Stimulated activated CD4-positive, alpha-beta T cell treated with anti-CD3 and anti-CD28 coated beads, Interleukin-4, amount 100 ng/mL, for 48 hours (primary cell): ENCODE measurements at places on chromosomes 1 and 21.

DNA sequence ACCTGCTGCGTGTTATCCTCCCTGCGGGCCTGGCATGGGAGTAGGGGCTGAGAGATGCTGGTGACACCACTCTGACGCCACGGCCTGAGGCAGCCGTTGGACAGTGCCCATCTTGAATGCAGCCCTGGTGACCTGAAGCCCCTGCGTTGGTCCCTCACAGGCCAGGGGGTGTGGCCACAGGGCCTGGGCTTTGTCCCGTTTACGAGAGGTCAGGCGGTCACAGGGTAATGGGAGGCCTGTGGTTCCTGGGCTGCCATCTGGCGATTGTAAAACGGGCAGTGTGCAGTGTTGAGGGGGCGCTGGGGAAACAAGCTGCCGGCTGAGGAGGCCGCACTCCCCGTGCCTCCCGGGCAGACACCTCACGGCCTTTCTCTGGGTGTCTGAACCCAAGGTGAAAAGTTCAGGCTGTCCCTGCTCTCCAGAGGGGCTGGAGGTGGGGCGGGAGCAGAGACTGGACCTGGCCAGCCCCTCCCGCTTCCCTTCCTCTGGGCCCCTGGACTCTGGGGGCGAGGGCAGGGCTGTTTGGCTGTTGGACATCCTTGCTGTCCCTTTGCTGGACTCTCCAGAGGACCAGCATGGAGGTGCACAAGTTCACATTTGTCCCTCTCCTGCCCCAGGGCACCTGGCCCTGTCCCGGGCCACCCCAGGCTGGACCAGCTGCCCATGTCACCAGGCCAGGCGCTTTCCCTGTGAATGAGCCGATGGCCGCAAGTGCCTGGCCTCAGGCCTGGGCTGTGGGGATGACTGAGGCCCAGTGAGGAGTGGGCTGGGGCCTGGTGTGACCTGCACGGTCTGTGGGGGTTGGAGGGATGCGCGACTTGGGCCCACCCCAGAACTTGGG, 42.4 kb downstream of the SKI start:
- no peak for DNase-seq

GRCh38 chr1:153849487-153850185, 73.1 kb downstream of the GATAD2B start:
- no peak for DNase-seq

GRCh38 chr1:160161965-160162705, 10.7 kb downstream of the ATP1A4 start:
- no peak for DNase-seq

- no peak for DNase-seq
Measured at GRCh38 chr1:78840453-78841271, 165.9 kb downstream of the ADGRL4 start.

DNA sequence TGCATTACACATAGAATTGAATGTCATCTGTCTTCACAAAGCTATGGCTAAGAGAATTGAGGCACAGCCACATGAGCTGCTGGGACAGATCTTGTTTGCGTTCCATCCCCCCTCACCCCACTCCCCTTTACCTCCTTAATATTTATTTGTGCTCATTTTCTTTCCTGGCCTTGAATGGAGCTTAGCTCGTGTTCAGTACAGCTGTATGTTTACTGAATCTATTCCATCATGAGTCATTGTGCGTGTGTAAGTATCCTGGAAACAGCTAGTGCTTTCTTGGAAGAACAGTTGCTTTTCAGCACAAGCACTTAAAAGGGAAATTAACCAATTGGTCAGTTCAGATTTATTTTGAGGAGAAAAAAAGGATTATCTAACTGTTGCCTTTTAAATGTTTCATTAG, 14.7 kb downstream of the PROX1 start:
- DNase-seq, result no peak

DNA sequence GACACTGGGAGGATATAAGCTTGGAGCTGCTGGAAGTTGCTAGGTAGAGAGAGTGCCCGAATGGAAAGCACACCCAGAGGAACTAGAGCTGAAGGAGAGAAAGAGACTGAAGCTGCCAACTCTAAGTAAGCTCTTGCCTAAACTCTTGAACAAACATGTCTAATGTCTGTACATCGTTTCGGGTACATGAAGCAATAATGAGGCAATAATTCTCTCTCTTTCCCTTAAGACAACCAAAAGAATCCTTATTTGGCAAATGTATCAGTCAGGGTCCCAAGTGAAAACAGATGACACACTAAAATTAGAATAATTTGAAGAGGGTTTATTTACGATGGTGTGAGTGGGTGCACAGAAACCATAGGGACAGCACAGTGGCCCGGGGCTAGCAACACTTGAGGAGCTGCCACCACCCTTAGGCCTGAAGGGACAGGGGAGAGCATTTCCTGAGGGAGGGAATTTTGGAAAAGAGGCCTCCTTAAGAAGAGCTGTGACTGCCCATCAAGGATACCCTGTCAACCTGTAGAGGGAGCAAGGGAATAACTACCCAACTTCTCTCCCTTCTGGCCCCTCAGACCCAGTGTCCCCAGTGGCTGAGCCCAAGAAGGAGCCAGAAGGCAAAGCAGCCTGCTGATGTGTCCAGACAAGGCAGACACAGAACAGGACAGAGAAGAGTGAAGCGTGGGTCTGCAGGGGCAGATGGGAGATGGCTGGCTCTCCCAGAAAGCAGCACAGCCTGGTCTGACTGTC, 36.1 kb upstream of the KHDRBS1 start:
- no peak for DNase-seq

DNA sequence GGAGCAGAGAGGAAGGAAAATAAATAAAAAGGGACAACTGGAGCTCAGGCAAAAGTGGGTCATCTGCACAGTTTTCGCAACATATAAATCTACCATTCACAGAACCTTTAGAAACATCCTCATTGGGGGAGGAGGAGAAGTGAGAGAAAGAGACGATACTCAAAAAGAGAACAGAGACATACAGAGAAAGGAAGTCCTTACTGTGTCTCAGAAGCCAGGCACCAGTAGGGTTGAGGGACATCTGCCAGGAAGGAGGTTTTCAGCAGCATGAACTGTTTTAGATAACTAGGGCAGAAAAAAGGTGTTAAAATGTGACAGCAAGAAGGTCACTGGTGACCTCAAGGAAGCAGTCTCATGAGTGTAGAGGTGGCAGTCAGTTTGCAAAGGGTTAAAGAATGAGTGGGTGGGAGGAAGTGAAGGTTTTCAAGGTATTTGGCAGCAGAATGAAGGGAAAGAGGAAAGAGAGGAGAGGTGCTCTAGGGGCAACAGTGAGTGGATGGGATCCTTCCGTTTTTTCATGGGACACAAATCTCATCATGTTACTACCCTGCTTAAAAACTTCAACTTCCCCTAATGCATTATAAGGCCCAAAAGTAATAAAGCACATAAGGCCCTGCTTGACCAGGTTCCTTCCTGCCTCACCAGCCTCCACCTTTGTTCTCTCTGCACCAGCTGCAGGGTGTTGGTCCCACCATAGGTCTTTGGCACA, 9.5 kb downstream of the JAK1 start:
- no peak for DNase-seq

DNA sequence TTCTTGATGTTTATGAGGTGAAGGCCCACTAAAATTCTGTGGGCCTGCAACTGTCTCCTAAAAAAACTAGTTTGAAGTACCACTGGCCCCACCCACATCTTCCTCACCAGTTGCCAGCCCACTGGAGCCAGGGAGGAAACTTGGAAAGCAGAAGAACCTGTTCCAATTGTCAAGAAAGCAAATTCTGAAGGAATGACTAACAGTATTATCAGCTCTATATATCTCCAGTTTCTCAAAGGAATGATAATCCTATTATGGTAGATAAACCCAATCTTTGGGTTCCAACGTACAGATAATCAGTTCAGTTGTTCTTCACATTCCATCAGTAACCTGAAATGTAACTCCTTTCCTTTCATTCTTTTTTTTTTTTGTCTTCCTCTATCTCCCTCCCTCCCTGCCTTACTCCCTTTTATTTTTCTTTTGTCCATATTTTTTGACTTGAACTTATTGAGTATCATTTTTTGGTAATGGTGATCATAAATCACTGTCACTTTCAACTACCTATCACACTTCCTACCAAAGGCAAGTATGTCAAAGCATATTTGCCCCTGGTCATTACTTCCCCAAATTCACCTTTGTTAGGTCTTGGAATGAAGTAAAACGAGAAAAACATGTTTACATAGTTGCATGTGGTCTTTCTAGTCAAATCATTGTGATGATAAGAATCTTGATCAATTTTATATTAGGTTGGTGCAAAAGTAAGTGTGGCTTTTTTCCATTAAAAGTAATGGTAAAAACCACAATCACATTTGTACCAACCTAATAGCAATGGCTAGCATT, 943.4 kb downstream of the TTLL7 start:
- no peak for DNase-seq

DNA sequence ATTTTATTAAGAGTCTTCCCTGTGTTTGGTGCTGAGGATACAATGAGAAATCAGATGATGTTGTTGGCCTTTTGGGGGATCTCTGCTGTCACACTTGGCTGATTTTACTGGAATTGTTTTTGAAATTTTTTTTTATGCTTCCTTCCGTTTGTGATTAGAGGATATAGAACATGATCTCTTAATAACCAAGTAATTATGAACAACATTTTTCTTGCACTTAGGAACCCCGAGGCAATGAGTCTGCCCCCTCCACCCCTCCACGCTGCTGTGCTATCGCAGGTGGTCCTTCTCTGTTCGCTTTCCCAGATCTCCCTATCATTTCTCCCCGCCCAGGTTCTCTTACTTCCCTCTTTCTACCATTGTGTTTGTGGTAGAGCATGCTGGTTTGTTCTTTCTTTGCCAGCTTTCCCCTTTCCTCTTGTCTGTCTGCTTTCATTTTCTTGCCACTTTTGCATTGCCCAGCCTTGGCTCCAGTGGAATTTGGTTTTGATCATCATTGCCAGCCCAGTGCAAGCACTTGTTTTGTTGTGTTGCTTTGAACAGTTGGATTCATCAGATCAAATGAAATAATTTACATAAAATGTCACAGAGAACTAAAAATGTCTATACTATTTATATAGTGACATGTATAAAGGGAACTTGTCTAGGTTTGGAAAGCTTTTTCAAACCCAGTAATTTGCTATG, 73.1 kb upstream of the SCCPDH start:
- DNase-seq, result no peak

DNA sequence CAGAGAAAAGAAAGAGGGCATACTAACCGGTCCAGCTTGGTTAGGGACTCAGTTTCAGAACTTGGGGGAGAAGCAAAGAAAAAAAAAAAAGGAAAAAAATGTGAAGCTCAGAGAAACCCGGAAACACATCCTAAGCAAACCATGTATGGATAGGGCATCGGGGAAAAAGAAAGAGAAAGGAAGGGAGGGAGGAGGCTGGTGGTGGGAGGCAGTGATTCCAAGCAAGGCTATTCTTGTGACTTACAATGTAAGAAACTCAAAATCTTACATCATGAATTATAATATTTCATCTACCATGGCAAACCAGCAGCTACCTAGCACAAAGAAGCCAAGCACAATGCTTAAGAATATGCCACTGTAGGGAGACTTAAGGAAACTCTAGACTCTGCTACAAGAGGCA, 60.3 kb downstream of the UBR4 start:
- no peak for DNase-seq

DNA sequence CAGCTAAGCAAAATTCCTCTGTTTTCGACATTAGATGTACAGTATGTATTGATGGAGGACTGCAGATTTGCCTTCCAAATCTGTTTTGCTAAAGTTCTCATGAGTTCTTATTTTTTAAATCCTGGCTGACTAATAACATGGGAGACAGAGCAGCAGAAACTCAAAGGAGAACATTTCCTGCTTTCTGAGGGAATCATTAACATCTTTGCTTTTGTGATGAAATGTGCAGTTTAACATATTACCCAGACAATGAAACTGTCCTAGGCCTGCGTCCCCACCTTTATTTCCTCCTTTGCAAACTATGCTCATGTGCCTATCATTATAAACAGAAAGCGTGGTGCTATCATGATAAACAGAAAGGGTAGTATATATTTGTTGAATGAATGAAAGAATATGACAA, 149.9 kb downstream of the ZP4 start:
- DNase-seq, result no peak

GRCh38 chr1:246301553-246302250, 205.4 kb downstream of the SMYD3 start:
- no peak for DNase-seq

DNA sequence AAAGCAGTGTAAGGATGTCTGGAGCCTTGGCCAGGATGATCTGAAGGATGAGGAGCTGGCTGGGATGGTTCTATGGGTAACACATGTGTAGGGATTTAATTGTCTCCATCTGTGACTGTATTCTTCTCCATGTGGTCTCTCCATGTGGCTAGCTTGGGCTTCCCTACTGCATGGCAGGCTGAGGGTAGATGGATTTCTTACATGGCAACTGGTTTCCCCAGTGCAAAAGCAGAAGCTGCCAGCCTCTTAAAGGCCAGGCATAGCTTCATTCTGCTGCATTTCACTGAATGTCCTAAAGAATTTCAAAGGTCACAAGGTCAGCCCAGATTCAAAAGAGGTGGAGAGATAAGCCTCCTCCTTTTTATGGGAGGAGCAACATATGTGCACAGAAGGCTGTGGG, 61.7 kb downstream of the XCL2 start:
- DNase-seq, result no peak

DNA sequence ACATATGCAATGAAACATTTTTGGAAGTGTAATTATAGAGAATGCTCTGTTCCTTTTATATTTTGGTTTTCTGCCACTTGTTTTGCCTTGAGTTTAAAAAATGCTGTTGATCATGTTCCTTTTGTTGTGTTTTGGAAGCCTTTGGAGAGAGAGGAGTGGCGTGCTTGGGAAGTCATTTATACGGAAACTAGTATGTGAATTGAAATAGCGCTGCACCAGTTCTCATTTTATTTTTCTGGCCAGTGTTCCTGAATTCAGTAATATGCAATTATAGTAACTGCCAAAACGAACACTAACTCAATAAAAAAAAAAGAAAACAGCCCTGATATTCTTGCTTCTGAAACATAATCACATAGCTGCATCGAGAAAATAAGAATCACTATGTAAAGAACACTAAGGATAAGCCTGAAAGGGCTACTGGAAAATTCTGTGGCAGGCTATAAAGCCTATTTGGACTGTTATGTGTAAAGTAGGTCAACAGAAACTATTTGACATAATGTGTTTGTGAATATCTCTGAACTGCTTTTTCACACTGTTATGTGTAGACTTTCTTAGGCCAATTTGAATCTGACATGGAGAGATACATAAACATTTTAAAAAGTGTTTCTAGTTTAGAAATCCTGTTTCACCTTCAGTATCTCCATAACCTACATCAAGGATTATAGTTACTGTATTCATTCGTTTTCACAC, 742.0 kb downstream of the KCNT2 start:
- DNase-seq, result no peak

- no peak for DNase-seq
Measured at GRCh38 chr1:112397841-112398240, 1.8 kb downstream of the CTTNBP2NL start.

GRCh38 chr1:26771643-26772321, 16.0 kb upstream of the PIGV start:
- no peak for DNase-seq
